Cerebellar cortex (tissue), 1 donor: ENCODE measurements at places on chromosomes 11 and 22.

- DNase-seq: no peak
These were observed 7.2 kb downstream of the NDUFC2 start for GRCh38 chr11:78072455-78072854.

DNA sequence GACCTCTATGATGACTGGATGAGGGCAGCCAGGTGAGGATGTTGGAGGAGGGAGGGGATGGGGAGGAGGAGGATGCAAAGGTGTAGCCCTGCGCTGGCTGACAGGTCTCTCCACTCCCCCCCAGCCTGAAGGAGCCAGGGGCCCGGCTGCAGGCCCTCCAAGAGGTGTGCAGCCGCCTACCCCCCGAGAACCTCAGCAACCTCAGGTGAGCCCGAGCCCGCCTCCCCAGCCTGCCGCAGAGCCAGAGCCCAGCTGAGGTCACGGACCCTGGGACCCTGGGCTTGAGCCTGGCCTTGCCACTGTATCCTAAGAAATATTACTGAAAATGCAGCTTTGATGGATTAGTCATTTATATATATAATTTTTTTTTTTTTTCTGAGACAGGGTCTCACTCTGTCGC is 7.8 kb downstream of the SH3BP1 start:
- DNase-seq: no peak

DNA sequence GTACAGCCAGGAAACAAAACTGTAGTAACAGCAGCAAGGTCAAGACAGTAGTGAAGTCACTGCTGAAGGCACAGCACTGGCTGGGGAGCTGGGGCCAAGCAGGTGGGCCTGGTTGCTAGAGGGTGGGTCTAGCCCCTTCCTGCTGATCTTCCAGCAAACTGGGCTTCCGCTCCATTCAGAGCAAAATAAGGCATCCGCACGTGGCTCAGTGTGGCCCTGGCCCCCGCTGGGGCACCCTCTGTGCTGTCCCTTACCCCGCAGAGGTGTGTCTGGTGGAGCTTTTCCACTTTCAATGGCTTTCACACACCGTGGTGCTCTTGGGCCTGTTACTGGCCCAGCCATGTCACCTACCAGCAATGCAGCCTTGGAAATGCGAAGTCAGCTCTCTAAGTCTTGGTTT is 162.4 kb upstream of the B3GAT1 start:
- DNase-seq: no peak

DNA sequence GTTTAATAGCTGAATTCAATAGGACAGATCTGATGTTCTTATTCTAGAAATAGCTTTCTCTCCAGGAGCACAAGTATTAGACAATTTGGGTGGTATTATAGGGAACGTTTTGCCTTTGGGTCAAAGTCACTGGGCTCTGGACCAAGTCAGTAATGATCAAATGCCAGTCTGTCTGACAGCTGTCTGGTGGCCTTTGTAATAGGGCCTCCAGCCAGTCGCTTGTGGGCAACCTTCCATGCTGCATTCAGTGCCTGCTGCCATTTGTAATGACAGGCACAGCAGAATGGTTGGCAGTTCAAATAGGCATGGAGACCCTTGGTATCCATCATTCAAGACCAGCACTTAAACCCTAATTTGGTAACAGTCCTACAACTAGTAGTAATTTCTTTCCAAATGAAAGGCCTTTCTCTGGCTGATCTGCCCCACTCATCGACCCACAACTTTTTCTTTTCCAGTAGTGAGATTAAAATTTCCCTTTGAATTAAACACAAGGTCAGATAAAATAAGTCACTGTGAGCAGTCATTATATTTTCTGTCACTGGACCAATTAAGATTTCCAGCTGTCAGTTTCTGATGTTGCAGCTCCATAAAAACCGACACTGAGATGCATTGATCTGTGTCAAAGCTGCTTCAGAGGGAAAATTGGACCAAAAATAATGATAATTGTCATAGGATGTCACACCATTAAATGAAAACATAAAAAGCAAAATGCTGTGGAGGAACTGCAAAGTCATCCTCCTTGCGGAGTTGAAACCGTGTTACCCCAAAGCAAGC is 1038.1 kb downstream of the LRRC4C start:
- DNase-seq: no peak

DNA sequence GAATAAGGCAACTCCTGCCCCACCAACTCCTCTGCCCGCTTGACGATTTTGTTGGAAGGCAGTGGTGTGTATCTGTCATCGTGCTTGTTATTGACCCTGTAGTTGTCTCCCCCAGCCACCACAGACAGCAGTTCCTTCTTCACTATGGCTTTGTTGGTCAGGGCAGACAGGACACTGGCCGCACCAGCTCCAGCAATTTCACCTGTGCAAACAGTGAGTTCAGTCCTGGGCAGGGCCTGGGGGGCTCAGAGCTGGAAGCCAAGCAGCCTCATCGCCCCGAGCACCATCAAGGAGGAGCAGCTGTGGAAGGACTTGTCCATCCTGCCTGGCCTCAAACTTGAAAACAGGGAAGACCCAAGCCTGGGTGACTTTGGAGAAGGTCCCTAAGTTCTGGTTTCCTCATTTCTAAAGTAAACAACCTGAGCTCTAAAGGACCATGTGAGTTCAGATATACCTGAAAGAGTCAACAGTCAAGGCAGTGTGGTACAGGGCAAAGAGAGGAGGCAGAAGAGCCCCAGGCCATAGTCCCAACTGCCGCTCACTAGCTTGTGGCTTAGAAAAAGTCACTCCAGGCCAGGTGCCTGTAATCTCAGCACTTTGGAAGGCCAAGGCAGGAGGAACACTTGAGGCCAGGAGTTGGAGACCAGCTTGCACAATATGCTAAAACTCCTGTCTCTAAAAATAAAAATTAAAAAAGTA is 4.6 kb downstream of the PLAAT2 start:
- no peak for DNase-seq

- no peak for DNase-seq
These were observed 130.9 kb downstream of the BBOX1 start for GRCh38 chr11:27171376-27171958.

DNA sequence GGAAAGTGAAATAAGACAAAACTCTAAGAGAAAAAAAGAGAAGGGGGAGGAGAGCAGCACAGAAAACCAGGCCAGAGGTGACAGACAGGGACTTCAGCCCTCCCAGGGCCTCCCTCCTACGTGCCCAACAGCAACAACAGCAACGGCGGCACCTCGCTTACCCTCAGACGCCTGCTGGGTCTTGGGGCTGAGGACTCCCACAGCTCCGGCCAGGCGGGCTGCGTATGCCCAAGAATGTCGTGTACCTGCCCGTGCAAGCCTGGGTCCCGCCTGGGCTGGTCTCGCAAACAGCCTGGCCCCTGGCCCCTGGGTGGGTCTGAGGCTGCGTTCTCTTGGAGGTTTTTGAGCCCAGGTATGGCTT is 30.5 kb downstream of the ARAP1 start:
- no peak for DNase-seq

GRCh38 chr11:95577716-95578460 is 211.7 kb downstream of the FAM76B start:
- no peak for DNase-seq

GRCh38 chr11:131637469-131638175 is 267.2 kb downstream of the NTM start:
- no peak for DNase-seq

- DNase-seq: no peak
These were observed 30.3 kb downstream of the BLID start for GRCh38 chr11:122085712-122086111.

DNA sequence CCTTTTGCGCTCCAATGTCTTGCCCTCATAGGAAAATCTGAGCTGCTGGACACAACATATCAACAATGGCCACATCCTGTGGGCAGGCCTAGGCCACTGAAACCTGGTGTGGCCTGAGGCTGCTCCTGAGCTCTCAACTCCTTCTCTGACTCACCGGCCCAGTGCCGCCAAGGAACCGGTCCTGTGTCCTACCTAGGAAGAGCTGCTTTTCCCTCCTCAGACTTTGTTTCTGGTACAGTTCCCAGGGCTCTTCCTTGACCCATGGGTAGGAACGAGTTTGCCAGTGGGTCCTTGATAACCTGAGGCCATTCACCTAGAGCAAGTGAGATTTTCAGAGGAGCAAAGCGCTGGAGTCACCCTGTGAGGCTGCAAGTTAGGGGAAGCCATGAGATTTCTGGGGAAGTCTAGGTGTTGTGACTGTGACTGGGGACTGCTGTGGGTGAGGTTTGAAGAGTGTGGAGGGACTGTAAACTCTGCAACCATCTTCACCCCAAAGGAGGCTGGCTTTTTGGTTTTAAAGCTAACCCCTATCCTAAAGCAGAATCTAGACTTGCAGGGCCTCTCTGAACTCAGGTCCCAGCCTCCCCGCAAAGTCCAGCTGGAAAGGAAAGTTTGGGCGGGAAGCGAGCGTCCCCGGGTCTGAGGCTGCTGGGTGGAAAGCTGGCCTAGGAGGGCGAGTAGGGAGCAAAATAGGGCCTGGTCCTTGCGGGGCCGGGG is 12.0 kb upstream of the PAX6 start:
- DNase-seq: no peak

GRCh38 chr11:80163011-80163410 is 722.2 kb upstream of the TENM4 start:
- DNase-seq: no peak

DNA sequence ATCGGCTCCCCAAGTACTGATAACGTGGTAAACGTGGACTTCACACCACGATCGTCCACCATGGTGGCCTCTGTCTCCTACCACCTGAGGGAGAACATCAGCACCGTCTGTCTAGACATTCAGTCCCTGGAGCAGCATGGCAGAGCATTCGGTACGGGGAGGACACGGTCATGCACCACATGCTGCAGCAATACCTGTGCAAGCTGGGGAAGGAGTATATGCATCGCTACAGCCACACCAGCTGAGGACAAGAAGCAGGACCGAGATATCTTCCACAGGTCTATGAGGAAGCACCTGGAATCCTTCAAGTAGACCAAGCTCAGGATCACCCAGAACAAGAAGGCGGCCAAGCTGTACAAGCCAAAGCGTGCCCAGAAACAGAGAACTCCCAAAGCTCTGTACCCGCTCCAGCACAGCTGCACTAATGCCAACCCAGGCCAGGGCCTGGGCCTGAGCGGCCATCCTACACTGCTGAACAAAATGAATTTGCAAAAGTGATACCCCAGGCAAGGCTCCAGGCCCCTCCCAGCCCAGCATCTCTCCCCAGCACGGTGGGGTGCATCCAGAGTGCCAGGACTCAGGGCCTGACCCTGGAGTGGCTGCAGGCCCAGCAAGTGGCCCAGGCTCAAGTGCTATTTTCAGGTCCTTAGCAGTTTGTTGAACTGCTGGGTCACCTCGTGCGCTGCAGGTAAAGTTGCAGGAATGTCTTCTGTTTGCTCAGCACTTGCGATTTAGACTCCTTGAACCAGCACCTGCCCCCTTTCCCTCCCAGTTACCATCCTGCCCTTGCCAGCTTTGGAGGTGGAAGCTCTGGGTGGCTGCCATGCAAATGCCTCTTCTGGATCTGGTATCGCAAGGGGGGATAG is 119.3 kb upstream of the SERPIND1 start:
- no peak for DNase-seq

- DNase-seq: no peak
These were observed 3.4 kb downstream of the PTGDR2 start for GRCh38 chr11:60852117-60852981.

DNA sequence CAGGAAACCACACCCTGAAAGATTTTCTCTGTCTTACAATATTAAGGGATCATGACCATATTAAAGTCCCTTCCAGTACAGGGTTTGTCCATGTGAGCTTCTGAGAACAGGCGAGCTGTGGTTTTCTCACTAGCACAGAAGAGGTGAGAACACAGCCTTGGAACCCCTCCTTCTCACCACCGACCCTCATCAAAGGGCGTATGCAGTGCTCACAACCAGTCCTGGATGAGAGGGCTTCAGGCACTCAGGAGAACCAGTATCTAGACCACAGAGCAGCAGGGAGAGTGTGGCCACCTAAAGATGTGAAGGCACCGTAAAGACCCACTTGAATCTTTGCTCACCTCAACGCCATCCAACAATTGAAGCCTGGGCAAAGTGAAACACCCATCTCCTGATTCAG is 397.0 kb downstream of the ETS1 start:
- no peak for DNase-seq

DNA sequence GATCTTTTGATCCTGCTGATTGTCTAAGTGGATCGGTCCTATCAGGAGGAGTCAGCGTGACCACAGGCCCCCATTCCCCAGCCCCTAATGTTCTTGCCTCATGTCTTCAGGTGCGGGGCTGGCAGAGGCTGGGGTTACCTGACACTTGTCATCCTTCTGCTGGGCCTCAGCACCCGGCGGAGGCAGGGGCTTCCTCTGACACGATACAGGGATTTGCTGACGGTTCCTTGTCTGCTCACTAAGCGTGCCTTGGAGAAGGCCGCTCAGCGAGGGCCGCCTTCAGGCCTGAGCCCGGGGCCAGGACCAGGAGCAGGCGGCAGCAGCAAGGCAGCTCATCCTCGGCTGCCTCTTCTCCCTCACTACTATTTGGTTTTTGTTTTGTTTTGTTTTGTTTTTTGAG is 45.7 kb upstream of the KCNQ1OT1 start:
- no peak for DNase-seq

- no peak for DNase-seq
These were observed 81.9 kb upstream of the RASSF10 start for GRCh38 chr11:12927221-12927620.

DNA sequence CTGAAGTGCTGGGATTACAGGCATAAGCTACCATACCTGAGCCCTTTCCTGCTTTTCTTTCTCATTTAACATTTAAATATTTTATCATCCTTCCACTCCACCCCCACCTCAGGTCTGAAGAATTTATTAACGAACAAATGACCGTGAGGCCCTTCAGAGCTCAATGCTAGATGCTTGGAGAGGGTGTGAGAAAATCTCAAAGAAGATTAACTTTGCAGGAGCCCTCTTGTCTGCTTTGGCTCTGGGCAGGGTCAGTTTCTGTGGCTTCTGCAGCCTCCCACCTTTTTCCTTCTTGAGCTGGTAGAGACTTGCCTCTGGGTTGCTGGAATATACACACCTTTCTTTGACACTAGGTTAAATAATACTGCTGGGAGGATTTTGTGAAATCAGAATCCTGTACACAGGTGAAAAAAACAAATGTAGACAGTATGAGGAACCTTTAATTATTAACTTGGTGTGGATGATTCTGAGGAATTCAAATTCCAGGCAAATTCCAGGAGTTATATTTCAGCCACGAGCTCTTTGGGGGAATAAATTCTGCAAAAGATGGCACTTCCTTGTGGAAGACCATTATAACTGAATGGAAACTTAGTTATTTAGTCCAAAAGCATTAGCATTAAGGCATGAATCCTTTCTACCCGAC is 3.4 kb upstream of the ZBTB44 start:
- DNase-seq: no peak

- no peak for DNase-seq
These were observed 3.0 kb downstream of the RDX start for GRCh38 chr11:110293389-110293788.

GRCh38 chr22:48228468-48228867 is 1466.0 kb downstream of the TBC1D22A start:
- DNase-seq: no peak
